Activated CD4-positive, alpha-beta memory T cell treated with anti-CD3 and anti-CD28 coated beads, Interleukin-2, amount 10 ng/mL, durations not matched to agents 7 days and 5 days (primary cell): ENCODE measurements at places on chromosomes 16 and 17.

DNA sequence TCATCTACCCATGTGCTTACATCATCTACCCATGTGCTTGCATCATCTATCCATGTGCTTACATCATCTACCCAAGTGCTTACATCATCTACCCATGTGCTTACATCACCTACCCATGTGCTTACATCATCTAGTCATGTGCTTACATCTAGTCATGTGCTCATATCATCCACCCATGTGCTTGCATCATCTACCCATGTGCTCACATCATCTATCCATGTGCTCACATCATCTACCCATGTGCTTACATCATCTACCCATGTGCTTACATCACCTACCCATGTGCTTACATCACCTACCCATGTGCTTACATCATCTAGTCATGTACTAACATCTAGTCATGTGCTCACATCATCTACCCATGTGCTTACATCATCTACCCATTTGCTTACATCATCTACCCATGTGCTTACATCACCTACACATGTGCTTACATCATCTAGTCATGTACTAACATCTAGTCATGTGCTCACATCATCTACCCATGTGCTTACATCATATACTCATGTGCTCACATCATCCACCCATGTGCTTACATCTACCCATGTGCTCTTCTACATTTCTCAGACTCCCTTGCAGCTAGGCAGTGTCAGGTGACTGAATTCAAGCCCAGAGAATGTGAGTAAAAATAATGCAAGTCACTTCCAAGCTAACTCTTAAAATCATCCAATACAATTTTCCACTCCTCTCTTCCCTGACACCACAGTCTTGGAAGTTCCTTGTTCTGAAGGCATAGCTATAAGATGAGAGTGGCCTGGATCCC, 196.8 kb downstream of the CBLN1 start:
- no peak for DNase-seq

DNA sequence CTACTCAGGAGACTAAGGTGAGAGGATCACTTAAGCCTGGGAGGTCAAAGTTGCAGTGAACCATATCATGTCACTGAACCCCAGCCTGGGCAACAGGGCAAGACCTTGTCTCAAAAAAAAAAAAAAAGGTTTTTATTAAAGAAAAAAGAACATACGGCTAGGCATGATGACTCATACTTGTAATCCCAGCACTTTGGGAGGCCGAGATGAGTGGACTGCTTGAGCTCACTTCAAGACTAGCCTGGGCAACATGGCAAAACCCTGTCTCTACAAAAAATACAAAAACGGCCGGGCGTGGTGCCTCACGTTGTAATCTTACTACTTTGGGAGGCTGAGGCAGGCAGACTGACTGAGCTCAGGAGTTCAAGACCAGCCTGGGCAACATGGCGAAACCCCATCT, 38.4 kb downstream of the RANBP10 start:
- DNase-seq = no peak

- no peak for DNase-seq
Observed at GRCh38 chr16:3023415-3023668, 400 bp downstream of the HCFC1R1 start.

DNA sequence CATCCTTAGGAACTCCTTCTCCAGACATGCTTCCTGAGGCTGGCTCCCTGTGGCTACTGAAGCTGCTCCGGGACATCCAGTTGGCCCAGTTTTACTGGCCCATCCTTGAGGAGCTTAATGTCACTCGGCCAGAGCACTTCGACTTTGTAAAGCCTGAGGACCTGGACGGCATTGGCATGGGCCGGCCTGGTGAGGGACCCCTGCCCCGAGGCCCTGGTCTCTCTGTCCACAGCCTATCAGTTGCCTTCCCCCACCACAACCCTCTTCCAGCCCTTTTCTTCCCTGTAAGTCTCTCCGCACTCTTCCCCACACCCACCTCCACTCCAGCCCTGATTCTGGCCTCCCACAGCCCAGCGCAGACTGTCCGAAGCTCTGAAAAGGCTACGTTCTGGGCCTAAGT, 2.0 kb downstream of the TNK1 start:
- no peak for DNase-seq

GRCh38 chr17:58969612-58970011, 137.1 kb downstream of the TRIM37 start:
- no peak for DNase-seq

- DNase-seq = peak; percentile 55
Observed at GRCh38 chr17:58333736-58334207, 5.2 kb upstream of the TSPOAP1 start.

DNA sequence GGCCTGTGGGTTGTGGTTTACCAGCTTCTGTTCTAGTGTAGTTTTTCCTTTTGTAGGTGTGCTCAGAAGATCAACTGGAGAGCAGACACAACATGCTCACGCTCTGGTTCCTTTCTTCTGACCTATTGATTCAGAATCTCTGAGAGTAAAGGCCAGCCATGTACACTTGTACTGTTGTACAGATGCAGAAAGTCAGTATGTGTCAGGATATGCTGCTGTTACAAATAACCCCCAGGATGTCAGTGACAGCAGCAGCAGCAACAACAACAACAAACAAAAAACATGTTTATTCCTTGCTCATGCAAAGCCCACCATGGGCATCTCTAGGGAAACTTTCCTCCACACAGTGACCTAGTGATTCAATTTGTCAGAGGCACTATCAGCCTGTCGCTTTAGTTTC, 154.8 kb upstream of the RBFOX1 start:
- DNase-seq = no peak

DNA sequence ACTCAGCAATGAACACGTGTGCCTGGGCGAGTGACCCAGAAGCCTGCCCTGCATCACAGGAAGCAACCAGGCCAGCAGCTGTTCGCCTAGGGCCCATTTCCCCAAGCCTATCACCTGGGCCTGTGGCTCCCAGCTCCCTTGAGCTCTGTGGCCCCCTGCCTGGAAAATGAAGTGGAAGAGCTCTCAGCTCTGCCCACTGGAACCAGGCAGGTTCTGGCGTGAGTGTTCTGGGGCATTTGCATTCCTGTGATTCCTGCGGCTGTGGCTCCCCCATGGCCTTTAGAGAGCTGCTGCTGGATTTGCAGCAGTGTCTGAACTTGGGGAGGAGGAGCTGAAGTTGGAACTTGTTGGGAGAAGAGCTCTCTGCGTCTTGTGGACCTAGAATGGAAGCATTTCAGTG, 22.8 kb downstream of the PGS1 start:
- no peak for DNase-seq

DNA sequence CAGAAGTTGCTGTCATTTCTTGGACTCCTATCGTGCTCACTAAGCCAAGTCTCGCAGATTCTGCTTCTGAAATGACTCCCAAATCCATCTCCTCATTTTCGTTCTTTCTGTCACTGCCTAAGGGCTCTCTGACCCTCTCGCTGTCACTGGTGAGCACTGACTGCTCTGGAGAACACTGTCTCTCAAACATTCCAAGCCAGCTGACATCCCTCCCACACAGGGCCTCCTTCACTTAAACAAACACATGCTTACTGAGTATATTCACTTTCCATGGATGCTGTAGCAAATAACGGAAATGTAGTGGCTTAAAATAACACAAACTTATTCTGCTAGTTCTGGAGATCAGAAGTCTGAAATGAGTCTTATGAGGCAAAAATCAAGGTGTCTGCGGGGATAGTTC, 18.8 kb downstream of the CACNG1 start:
- DNase-seq = no peak

DNA sequence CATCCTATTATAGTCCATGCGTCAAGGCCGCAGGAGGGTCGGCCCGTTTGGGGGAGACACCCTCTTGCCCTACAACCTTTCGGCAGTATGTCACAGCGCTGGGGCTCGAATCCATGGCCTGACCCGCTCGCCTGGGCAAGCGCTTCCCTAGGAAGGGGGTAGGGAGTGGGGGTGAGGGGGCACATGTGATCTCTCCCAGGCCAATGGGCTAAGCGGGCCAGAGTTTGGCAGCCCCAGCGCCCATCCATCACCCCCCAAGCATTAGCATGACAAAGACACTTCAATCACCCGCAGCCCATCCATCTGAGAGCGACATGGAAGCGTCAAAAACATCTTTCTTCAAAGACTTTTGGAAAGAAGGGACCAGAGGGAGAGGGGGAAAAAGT, at the start of gene HOXB1:
Gene HOXB1, minus strand, starts transcription at position 125 of the 386 bp plus-strand sequence. Its CDS starts 107 bp downstream, at position 18.
- DNase-seq = no peak

GRCh38 chr17:78127239-78127887, 1.2 kb downstream of the TMC6 start:
- DNase-seq = peak; percentile 85

DNA sequence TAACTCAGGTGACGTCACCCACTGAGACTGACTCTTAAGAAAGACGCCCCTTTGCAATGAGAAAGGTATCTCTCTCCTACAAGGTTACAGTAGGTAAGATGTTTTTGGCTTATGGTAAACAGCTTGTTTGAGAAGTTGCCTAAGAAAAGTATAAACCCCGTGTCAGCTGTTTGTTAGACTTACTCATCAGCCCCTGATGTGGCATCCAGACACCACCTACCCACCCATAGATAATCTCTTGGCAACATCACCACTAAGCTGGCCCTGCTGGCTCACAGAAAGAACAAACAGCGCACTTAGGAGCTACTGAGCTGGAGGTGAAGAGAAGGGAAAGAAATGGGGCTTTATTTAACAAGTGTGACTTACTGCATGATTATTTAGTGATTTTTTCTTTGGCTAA, 121.0 kb downstream of the PARN start:
- no peak for DNase-seq

DNA sequence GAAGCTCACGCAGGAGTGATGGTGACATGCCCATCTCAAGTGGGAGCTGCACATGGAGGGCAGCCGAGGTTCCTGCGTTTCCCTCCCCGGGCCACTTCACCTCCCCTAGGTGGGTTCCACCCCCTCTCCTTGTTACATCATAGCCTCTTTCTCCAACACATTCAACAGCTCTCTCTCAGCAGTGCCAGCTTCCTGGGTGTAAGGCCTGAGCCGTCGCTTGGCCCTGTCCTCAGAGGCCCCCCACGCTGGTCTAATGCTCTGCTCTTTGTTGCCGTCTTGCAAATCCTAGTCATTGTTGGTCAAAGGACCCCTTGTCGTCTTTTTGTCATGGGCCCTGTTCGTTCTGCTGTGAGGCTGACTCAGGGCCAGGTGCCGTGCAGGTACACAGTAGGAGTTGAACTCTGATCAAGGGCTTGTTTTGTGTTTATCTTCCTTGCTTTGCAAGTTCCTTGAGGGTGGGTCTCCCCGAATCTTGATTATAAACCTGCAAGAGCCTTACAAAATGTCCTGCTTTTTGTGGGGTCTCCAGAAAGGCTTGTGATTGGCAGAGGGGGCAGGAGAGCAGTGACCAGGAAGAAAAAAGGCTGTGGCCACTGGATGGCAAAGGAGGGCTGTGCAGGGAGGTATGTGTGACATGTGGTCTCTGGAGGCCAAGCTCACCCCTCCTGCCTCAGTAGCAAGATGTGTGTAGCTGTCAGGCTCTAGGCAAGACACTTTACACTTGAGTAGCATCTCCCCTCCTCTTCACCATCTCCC, 136.6 kb downstream of the CCDC182 start:
- no peak for DNase-seq

- DNase-seq = no peak
Observed at GRCh38 chr17:39081851-39082250, 69.6 kb downstream of the PLXDC1 start.

GRCh38 chr16:3187798-3188674, at the start of gene OR1F1:
OR1F1 (plus strand) TSS chr16:3188204.
- peak; percentile 76 for DNase-seq

- no peak for DNase-seq
Observed at GRCh38 chr17:65277576-65277975, 140.4 kb downstream of the RGS9 start.

DNA sequence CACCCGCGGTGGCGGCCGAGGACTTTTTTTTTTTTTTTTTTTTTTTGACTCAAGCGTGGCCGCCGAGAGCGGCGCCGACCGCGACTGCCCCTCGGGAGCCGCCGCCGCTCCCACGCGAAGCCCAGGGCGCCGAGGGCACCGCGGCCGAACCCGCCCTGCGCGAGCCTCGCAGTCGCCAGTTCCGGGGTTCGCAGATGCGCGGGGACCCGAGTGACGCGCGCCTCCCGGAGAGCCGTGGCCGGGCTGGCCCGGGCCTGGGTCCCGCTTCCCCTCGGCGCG, 1.1 kb downstream of the METRNL start:
- no peak for DNase-seq

DNA sequence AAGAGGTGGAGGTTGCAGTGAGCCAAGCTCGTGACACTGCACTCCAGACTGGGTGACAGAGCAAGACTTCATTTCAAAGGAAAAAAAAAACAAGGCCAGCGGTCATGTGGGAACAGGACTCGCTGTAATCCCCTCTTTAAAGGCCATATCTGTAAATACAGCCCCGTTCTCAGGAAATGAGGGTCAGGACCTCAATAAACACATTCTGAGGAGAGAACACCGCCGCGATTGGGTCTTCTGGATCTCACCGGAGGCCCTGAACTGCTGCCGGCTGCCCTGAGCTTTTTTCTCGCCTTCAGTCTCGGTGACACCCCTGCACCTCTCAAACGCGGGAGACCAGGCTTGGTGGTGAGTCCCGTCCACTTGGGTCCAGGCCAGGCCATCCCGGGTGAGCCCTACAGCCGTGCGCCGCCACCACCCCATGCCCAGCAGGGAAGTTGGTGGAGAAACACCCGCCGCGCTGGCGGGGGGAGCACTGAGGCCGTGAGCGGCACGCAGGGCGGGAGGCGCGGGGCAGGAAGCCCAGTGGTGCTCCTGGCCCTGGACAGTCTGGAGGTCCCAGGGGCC, 28.4 kb downstream of the SLC25A10 start:
- DNase-seq = no peak

DNA sequence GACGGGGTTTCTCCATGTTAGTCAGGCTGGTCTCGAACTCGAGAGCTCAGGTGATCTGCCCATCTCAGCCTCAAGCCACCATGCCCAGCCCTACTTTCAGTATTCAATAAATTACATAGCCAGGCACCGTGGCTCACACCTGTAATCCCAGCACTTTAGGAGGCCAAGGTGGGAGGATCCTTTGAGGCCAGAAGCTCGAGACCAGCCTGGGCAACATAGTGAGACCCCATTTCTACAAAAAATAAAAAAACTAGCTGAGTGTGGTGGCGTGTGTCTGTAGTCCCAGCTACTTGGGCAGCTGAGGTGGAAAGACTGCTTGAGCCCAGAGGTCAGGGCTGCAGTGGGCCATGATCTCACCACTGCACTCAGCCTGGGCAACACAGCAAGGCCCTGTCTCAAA, 8.2 kb downstream of the MIEN1 start:
- no peak for DNase-seq

GRCh38 chr16:4372001-4372577, 441 bp downstream of the VASN start:
- peak; percentile 31 for DNase-seq

- DNase-seq = no peak
Observed at GRCh38 chr17:8825802-8826201, 26.6 kb upstream of the MFSD6L start.
